ENCODE measurements at places on chromosomes 1 and 21.

DNA sequence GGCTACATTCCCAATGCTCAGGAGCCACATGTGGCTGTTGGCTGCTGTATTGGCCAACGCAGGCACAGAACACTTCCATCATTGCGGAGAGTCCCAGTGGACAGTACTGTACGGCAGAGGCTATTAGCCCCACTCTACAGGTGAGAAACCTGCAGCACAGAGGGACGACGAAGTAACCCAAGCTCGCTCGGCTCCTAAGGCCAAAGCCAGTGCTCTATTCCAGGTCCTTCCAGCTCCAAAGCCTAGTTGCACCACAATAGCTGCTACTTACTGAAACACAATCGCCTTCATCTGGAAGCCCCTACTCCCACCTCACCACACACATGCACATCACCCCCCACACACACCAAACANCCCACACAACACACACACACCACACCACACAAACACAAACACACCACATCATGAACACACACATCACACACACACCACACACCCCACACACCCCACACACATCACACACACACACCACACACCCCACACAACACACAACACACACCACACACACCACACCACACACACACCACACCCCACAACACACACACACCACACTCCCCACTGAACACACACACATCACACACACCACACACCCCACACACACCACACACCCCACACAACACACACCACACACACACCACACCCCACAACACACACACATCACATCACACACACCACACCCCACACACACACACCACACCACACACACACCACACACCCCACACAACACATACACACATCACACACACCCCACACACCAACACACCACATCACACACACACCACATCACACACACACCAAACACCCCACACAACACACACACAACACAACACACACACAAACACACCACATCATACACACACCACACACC, 3.2 kb downstream of the LYPD8 start:
- DNase-seq = peak; percentile 54

DNA sequence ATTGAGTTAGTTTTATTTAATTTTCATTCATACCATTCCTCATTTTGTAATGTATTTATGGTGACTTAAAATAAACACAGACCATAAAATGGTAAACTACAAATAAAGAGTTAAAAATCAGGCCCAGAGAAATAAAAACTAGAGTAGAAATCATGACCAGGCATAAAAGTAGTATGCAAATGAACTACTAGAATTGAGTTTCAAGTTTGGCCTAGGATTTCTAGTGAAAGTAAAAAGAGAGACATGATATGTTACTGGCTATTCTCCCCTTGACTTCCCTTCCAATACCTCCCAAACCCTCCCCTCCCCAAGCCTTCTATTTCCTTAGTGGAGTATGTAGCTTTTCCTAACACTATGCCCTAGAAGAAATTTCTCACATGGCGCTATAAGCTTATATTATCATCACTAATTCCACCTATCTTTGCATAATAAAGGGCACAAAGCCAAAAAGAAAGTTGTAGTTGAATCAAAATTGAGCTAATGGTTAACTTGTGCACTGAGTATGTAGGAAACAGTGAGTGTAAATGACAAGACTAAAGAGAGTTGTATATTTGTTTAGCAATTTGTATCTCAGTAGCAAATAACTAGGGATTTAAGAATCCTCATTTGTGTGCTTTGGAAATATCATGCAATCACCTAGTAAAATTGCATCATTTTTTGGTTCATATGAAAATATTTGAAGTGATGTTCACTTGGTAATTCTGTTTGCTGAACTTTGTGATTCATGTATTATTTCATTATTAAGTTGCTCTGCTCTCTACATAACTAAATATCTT, 29.7 kb upstream of the CDC14A start:
- DNase-seq = no peak

- peak; percentile 80 for DNase-seq
These were observed 60.9 kb downstream of the PRDM2 start for GRCh38 chr1:13760921-13761320.

DNA sequence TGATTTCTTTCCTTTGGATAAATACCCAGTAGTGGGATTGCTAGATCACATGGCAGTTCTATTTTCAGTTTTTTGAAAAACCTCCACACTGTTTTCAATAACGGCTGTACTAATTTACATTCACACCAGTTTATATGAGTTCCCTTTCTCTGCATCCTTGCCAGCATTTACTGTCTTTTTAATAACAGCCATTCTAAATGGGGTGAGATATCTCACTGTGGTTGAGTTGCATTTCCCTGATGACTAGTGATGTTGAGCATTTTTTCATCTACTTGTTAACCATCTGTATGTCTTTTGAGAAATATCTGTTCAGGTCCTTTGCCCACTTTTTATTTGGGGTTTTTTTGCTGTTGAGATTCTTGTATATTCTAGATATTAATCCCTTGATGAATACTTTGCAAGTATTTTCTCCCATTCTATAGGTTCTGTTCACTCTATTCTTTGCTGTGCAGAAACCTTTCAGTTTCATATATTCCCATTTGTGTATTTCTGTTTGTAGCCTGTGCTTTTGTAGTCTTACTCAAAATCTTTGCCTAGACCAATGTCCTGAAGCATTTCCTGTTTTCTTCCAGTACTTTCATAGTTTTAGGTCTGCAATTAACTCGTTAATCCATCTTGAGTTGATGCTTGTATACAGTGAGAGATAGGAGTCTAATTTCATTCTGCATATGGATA, 7.3 kb downstream of the HENMT1 start:
- DNase-seq = no peak

DNA sequence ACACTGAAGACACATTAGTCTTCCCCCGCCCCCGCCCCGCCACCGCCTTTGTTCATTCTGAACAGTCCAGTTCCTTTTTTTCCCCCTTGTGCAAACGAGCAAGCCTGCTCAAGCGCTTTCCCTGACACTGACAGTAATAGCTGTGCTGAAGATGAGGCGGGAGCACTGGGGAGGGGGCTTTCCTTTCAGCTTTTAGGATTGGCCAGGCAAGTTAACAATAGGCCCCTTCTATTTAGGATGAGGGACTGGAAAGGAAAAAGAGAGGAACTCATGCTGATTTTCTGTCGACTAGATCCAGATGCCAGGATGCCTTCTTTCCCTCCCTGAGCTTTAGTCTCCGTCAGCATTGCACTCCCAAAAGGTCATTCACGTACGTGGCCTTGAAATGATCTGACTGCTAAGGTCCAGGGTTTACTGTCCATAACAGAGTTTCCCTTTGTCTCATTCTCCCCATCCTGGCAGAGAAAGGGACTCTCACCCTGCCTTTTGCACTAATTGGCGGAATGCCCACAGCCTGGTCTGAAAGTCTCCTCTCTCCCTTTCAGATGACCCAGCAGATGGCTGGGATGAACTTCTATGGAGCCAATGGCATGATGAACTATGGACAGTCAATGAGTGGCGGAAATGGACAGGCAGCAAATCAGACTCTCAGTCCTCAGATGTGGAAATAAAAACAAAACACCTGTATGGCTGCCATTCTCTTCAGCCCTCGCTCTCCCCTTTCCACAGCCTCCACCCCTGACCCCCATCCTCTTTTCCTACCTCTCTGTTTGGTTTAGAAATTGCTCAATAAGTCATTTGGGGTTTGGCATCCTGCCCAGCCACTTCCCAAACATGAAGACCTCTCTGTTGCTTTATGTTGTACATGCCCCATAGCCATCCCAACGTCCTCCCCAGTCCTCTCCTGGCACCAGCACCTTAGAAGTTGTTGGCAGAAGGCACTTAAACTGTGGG, 28.6 kb upstream of the ZFP69B start:
- DNase-seq = peak; percentile 1

GRCh38 chr1:31756578-31756977, 7.6 kb downstream of the ADGRB2 start:
- DNase-seq = no peak

Measured in T47D (cell line).